ENCODE measurements at places on chromosomes 12 and 14.

DNA sequence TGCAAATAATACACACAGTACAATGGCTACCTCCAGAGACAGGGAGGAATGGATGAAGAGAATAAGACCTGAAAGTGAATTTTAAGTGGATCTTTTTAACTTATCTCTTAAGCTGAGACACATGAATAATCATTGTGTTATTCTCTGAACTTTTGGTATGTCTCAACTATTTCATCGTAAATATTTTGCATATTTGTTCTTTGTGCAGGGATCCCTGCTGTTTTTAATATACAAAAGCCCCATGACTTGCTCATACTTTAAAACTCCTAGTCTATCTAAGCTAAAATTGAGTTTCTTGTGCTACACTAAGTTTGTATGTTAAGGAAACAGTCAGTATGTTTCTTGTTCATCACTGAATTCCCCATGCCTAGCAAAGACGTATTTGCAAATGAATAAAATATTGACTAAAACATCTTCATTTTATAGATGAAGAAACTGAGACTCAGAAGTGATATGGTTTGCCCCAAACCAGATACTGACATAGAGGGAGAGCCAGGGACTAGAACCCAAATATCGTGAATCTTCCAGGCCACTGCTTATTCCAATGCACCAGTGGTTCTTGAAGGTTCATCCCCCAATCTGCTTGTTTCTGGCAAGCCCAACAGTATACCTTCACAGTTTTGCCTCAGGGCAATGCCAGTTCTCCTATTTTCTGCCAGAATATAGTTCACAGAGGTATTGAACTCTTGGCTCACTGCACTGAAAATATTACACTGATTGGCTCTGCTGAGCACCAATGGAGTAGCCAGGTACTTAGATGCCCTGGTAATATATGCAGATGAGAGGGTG, 356.9 kb downstream of the MED13L start:
- DNase-seq = no peak

GRCh38 chr12:66688846-66689439, 10.1 kb upstream of the GRIP1 start:
- DNase-seq = peak; percentile 46

DNA sequence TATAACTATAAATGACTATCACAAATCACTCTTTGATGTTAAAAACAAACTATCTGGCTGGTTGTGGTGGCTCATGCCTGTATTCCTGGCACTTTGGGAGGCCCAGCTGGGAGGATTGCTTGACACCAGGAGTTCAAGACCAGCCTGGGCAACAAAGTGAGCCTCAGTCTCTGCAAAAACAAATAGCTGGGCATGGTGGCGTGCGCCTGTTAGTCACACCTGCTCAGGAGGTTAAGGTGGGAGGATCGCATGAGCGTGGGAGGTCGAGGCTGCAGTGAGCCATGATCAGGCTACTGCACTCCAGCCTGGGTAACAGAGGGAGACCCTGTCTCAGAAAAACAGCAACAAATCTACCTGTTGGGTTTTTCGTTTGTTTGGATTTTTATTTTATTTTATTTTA, 5.4 kb downstream of the TXNRD1 start:
- DNase-seq = no peak

- DNase-seq = no peak
Measured at GRCh38 chr12:94587266-94588241, 62.8 kb downstream of the TMCC3 start.

GRCh38 chr14:99124482-99125105, 147.4 kb downstream of the BCL11B start:
- DNase-seq = no peak

DNA sequence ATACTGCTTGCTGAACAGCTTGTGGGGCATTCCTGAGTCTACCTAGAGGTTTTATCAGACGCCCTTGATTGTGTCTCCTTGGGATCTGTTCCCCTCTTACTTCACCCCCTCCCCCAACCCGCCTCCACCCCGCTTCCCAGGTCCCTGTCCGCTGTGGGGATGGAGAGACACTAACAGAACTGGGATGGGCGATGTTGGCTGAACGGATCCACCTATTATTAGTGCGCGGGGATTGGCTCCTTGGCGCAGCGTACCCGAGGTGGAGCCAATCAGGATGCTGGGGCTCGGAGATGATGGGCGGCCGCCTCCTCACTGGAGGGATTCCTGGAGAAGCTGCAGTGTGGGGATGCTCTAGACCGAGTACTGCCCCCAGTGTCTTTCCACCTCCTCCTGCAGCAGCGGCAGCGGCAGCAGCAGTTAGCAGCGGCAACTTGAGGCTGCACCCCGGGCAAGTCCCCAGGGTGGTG, at the start of gene SYT1:
SYT1 (plus strand) TSS at position 372 of the 467 bp plus-strand sequence.
- DNase-seq = no peak

- peak; percentile 82 for DNase-seq
Measured at GRCh38 chr14:90397425-90398314, 841 bp downstream of the CALM1 start.

- no peak for DNase-seq
Measured at GRCh38 chr14:24879661-24880386, 170.1 kb downstream of the STXBP6 start.

DNA sequence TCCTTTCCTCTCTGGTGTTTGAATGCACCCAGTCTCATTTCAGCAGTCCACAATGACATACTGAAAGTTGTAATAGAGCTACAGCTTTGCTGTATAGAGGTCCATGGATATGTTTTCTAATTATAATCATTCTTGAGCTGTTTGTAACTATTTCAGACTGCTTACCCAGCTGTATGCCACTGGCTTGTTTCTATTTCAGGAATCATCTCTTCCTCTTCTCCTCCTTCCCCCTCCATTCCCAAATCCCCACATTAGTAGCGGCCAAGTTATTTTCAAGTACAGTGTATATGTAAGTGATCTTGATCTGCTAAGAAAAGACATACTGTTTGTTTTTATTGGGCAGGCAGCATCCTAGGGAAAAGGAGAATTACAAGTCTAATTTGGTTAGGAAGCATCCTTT, 775.0 kb downstream of the DIO2 start:
- no peak for DNase-seq

DNA sequence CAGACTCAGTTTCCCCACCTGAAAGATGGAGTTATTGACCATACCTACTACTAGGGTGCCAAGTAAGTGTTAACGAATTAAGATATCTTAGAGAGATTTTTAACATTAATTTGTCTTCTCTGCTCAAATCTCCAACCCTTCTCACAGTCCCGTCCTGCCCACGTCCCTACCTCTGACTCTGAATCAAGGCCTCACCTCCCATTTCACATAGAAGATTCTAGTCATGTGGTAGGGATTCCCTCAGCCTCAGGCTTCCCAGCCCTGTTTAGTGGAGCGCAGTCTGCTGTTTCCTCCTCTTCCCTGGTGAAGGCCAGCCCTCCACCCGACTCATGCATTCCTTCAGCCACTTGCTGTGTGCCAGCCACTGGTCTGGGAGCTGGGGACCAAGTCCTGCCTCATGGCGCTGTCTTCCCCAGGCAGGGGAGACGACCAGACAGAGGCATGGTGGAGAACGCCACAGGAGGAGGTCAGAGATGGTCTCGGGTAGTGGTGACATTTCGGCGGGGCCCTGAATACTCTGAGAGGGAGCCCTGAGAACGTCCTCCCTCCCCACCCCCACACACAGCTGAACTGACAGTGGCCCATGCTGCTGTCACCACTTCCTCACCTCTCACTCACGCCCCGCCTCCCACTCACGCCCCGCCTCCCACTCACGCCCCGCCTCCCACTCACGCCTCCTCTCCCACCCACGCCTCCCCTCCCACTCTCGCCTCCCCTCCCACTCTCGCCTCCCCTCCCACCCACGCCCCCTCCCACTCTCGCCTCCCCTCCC, 38.8 kb downstream of the TMEM63C start:
- DNase-seq = no peak

DNA sequence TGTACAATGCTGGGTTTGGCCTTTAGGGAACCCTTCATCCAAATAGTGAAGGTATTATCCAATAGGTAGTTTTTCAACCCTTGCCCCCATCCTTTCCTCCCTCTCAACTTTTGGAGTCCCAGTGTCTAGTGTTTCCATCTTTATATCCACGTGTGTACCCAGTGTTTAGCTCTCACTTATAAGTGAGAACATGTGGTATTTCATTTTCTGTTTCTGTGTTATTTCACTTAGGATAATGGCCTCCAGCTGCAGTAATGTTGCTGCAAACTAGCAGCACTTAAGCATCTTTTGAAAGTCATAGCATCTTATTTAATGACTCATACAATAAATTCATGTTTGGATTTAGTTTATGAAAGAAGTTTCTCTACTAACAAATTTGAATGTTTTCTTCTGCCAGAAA, 442.5 kb downstream of the NELL2 start:
- no peak for DNase-seq

DNA sequence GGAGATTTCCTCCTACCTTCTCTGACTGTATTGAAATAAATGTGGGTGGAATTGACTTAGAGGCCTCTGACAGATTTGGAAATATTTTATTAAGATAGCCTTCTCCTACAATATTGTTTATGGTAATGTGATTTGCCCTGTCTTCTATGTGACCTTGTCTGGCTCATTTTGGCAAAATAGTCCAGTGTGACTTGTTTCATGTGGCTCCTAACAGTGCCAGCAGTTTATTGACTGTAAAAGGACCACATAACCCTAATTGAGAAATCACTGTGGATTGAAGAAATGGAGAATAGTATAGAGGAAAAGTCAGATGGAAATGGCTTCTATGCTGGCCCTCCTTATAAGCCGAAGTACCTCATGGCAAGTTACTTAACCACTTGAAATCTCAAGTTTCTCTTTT, 170.9 kb upstream of the PTPRQ start:
- no peak for DNase-seq

DNA sequence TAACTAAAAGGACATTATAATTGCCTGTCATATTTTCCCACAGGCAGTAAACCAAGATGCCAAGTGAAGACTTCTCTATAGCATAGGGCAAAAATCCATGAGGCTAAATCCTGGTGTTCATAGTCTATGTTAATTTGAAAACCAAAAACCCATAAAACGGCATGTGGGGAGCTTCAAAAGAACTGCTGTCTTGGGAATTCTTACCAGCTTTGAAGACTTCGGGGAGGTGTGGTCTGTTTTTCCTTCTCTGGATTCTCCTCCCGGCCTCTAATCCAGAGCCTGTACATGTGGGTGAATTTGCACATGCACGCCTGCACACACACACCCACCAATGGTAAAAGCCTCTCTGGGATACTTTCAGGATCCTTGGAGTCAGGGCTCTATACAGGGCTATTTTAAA, 61.9 kb upstream of the IFNG-AS1 start:
- no peak for DNase-seq

GRCh38 chr14:77037215-77037937, 8.9 kb upstream of the IRF2BPL start:
- no peak for DNase-seq

DNA sequence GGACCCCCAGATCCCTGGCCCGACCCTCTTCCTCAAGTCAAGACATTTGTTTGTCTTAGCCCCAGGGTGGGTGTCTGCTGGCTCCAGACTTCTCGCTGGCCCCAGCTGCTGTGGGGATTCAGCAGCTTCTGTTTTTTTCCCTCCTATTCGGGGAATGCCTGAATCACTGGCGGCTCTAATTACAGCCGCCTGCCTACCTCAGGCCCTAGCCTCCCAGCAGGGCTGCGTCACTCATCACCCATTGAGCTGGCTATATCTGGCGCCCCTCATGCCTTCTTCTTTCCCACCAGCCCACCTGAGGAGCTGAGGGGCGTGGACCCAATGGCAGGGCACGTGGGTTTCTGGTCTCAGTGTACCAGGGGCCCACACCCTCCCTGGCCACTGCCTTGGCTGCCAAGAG, 10.1 kb downstream of the KRT80 start:
- no peak for DNase-seq

- no peak for DNase-seq
Measured at GRCh38 chr12:123902821-123903220, 69.8 kb downstream of the CCDC92 start.

- no peak for DNase-seq
Measured at GRCh38 chr14:39991041-39991440, 558.8 kb upstream of the FBXO33 start.

GRCh38 chr12:10965476-10965875, 21.2 kb downstream of the TAS2R50 start:
- no peak for DNase-seq

- DNase-seq = no peak
Measured at GRCh38 chr14:72715850-72716228, 178.1 kb downstream of the DPF3 start.

DNA sequence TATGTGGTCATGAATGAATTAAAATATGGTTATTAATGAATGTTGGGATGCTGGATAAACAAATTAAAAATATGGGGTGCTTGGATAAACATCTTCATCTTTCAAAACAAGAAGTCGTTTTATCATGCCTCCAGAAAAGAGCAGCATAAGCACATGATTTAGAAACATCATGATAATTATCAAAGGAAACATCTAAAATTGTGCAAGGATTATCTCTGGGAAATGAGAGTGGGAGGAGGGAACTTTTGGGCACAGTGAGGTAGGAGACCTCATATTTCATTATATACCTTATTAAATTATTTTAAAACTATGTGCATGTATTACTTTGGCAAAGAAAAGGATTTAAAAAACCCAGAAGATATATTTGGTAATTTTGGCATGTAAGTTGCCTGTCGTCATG, 8.9 kb downstream of the C3AR1 start:
- DNase-seq = no peak

DNA sequence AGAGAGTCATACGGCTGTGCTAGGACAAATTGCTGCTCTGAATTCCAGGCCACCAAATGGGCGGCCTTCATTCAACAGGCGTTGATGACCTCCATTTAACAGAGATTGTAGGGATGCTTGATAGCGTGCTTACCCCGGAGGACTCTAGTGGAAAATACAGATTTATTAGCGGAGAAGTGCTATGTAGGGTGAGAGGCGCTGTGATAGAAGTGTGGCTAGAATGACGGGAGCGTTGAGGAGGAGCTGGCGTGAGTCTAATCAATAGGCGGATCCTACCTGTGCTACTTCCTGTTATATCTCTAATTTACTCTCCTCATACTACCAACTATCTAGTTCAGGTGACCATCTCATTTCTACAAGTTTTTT, 668 bp downstream of the MRPS35 start:
- DNase-seq = peak; percentile 25

DNA sequence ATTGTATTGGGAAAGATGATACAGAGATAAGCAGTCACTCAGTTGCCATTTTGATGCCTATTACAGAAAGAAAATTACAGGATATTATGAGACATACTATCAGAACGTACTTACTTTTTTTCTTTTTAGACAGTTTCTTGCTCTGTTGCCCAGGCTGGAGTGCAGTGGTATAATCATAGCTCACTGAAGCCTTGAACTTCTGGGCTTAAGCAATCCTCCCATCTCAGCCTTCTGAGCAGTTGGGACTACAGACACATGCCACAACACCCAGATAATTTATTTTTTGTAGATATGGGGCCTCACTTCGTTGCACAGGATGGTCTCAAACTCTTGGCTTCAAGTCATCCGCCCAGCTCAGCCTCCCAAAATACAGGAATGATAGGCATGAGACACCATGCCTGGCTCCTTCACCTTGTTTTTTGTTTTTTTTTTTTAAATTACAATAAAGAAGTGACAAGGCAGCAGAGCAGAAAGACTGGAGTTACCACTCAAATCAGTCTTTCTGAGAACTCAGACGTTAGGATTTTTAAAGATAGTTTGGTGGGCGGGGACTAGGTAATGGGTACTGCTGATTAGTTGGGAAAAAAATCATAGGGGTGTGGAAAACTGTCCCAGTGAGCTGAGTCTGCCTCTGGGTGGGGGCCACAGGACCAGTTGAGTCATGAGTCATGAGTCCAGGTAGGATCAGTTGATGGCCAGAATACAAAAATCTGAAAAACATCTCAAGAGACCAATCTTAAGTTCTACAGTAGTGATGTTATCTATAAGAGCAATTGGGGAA, 11.5 kb upstream of the CPM start:
- DNase-seq = no peak

Data from activated CD4-positive, alpha-beta T cell treated with anti-CD3 and anti-CD28 coated beads, Interleukin-2, amount 10 ng/mL, durations not matched to agents 7 days and 5 days (primary cell).